ENCODE measurements at places on chromosomes 16 and 17.

- DNase-seq = peak; percentile 28
Measured at GRCh38 chr17:57955183-57955931, at the start of gene CUEDC1. TSS of gene CUEDC1 (minus strand) at chr17:57955412. CDS start at chr17:57885564, 69,848 bp downstream.

GRCh38 chr17:31535581-31535981 is 144.1 kb downstream of the RAB11FIP4 start:
- no peak for DNase-seq

DNA sequence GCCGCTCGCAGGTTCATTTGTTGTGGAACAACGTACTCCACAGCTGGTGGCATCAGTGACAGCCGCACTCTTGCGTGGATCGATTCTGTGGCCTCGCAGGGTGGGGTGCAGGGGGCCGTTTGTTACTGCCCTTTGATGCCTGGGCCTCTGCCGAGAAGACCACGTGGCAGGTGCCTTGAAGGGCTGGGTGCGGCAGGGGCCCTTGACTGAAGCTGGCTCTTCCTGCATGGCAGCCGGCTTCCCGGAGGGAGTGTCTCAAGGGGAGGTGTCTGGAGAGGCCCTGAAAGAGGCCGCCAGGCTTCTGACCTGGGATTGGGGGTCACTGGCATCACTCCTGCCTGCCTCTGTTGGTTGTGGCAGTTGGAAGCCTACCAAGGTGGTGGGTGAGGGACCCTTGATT is 43.8 kb downstream of the TBCD start:
- no peak for DNase-seq

DNA sequence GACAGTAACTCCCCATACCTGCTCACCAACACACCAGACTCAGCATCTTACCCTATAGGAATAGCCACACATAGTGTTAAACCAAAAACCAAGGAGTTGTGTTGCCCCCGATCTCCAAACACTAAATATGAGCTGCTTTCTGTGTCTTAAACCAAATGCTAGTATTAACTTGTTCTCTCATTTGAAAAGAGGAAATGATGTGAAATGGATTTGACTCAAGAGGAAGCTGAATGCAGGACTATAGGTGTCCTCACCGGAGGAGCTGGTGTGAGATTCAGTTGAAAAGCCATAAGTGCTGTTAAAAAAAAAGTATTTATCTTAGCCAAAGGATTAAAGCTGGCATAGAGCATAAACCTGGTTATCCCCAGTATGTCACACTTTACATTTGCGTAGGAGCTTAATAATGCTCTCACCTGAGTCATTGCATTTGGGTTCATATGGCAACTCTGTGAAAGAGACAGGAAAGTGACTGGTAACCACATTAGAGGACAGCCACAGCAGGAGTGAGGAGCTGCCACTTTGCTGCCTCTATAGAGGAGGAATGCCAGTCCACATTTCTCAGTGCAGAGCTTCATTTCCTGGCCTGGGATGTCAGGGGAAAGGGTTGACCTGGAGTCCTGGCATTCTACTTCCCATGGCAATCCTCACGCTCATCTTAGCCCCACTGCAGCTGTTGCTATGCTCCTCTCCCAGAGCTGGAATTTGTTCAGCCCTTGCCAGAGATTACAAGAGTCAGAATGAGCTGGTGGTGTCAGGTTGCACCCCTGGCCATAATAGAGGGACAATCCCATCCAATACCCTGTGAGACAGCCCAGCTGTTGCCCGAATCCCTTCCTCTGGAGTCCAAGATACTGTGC is 143.3 kb upstream of the ANKFN1 start:
- no peak for DNase-seq

GRCh38 chr16:69865701-69866100 is 85.4 kb upstream of the CLEC18A start:
- DNase-seq = no peak

GRCh38 chr16:89588413-89589109 is 13.0 kb downstream of the CPNE7 start:
- DNase-seq = no peak

GRCh38 chr16:64455275-64455674 is 666.6 kb downstream of the CDH11 start:
- no peak for DNase-seq

DNA sequence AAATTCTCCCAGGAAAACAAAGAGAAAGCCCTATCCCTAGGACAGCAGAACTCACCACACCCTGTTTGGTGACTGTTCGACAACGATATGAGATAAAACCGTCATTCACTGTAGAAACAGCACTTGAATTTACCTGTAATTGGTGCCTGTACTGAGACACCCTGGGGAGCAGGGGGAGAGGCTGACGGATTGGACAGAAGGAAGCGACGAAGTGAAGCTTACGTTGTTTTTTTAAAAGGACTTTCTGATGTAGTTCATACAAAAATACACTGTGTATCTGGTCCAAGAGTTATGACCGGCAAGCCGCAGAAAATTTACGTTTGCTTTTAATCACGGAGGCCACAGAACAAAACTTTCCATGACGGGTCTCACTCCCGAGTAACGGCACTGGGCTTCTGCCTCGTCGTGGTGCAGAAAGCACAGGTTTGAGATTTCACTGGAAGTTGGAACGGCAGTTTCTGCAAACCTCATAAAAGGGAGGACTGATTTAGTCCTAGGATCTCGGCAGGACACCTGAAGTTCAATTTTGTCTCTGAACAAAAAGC is 9.7 kb downstream of the NXN start:
- no peak for DNase-seq

GRCh38 chr17:71655542-71655941 is 465.3 kb upstream of the SOX9 start:
- DNase-seq = no peak

DNA sequence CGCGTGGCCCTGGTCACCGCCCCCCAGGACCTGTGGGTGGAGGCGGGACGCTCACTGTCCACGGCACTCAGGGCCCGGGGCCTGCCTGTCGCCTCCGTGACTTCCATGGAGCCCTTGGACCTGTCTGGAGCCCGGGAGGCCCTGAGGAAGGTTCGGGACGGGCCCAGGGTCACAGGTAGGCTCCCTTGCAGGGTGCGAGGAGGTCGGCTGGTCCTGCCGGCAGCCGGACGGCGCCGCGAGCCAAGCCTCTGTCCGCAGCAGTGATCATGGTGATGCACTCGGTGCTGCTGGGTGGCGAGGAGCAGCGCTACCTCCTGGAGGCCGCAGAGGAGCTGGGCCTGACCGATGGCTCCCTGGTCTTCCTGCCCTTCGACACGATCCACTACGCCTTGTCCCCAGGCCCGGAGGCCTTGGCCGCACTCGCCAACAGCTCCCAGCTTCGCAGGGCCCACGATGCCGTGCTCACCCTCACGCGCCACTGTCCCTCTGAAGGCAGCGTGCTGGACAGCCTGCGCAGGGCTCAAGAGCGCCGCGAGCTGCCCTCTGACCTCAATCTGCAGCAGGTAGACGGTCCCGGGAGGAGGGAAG is 1.3 kb downstream of the GUCY2D start:
- no peak for DNase-seq
